ENCODE measurements at places on chromosomes 11 and 22.

DNA sequence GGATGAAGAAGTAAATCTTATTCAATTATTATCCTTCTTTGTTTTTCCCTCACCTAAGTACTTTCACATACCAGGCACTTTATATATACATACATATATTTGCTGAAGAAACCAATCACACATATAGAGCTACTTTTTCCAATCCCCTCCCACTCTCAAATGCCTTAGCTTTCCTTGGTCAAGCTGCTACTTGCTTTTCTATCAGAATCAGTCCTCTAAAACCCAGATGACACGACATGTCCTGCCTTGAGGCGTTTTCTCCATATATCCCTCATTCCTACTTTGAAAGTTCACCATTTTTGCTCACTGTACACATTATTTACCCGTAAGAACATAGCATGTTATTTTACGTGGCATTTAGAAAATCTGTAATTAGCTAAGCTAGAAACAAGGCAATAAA lies 5.4 kb downstream of the RAB38 start:
- DNase-seq: no peak

GRCh38 chr11:104895634-104896033 lies 2.6 kb downstream of the CASP12 start:
- no peak for DNase-seq

DNA sequence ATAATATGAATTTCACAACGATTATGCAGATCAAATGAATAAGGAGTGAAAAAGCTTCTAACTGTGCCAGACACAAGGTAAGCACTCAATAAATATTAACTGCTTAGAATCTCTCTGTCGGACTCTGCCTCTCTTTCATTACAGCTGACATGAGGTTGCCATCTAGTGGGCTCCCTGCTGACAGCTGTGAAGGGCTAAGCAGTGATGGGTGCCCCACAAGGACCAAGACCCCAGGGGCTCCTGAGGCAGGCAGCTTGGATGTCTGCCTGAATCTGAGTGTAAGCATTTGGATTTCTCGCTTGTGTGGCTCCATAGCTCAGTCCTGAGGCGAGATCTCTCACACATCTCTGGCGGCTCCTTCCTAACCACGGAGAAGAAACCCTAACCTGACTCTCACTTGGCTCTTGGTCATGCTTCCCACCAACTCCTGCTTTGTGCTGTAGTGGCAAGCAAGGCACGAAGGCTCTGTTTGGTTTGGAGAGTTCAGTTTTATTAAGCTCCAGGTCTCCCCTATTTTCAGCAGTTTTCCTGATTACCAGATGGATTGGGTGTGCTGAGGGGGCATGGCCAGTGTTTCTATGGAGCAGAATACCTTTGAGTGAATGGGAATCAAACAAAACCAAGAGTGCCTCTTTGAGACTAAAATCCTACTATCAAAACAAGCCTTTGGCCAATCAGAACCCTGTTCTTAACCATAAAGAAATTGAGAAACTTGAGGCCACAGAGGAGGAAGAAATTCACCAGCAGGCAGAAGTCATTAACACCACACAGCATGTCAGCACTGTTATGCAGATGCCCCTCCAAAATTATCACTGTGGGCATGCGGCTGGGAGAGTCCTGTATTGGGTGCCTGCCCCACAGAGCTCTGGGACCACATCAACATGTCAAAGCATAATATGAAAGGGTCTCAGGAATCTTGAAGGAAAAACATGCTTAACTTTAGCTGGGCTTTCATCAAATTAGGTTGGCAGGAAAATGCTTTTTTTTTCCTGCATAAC lies 152.8 kb upstream of the NTM start:
- no peak for DNase-seq

DNA sequence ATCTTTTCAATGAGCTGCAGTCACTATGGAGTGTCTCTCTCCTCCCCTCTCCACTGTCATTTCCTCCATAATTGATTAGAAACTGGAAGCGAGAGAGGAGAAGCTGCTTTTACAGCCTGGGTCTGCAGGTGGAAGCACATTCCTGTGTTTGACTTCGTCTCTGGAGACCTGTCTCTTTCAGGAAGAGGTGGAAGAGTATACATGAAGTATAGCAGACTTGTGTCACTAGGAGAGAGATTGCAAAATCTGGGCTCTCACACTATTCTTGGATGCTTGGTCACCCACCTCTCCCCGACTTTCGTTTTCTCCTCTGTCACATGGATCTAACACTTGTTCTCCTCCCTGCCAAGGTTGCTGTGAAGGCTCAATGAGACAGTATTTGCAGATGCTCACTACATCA lies 323.3 kb downstream of the NTM start:
- DNase-seq: no peak

GRCh38 chr11:116070520-116070919 lies 566.3 kb upstream of the CADM1 start:
- no peak for DNase-seq

- DNase-seq: no peak
Observed at GRCh38 chr22:46512039-46512370, 25.4 kb downstream of the CELSR1 start.

DNA sequence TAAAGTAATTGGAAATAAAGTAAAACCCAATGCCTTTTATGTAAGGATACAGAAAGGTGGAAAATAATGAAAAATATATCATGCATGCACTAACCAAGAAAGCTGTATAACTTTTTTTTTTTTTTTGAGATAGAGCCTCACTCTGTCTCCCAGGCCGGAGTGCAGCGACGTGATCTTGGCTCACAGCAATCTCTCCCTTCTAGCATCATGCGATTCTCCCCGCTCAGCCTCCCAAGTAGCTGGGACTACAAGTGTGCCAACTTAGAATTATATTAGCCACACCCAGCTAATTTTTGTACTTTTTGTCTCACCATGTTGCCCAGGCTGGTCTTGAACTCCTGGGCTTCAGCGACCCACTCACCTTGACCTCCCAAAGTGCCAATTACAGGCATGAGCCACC lies 4.5 kb downstream of the GGT5 start:
- no peak for DNase-seq

DNA sequence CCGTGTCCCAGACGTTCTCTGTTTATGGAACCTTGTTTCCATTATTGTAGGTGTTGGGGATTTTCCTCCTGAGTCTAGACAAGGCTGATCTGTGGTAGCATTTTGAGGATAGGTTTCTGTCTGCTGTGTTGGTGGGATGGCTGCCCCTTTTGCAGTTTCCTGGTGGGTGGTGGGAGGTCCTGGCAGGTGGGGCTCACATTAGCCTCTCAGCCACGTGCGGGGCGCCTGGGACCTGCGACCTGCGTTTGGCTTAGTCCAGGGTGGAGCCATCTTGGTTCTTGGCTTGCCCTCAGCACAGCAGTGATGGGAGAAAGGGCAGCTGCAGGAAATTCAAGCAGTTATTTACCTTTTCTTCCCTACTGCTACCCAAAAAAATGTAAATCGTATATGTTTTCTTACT lies 143.4 kb downstream of the TBC1D22A start:
- no peak for DNase-seq

DNA sequence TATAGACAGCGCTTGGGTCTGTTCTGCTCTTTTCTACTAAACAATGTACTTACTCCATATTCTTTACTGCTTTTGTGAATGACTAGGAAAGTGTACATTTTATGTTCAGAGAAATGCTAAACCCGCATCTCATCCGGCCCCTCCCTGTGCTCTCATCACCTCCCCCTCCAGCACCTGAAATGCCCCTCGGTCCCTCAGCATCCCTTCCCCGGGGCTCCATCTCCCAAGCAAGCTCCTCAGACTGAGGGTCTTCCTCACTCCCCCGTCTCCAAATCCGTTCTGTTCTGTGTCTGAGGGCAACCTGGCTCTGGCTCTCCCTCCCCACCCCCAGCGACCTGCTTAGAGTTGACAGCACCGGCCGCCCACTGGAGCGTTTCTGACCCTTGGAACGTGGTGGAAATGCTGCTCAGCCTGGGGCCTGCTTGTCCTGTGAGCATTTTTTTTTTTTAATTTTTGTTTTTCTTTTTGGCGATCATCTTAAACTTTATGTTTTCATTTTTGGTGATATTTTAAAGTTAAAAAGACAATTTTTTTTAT lies 1.4 kb downstream of the SELENOO start:
- no peak for DNase-seq

DNA sequence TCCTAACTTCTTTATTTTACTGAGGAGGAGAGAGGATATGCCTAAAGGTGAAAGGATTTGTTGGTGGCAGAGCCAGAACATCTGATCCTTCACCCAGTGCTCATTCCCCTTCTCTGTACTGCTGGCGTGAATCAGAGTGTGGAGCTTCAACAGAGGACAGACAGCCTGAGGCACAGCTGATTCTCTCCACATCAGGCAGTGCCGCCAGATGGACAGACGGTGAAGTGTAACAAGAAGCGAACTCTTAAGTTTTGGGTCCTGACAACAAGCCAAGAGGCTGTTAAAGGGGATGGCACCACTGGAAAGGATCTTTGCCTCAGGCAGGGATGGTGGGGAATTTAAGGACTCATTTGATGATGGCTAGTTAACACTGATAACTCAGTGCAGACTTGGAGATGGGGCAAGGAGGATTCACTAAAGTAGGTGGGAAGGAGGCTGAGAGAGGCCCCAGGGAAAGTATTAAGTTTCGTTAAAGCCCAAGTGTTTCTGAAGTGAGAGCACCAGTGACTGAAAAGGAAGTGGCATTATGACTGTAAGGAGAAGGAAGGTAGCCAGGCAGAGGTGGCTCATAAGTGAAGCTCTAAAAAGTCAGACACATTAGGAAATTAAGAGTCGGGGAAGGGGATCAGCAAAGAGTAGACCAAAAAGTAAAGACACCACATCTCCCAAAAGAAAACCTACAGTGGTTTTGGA lies 81.3 kb downstream of the CLPB start:
- no peak for DNase-seq

- DNase-seq: no peak
Observed at GRCh38 chr11:36463781-36464180, 46.3 kb downstream of the TRAF6 start.

GRCh38 chr22:46237453-46238124 lies 12.5 kb downstream of the CDPF1 start:
- DNase-seq: no peak

DNA sequence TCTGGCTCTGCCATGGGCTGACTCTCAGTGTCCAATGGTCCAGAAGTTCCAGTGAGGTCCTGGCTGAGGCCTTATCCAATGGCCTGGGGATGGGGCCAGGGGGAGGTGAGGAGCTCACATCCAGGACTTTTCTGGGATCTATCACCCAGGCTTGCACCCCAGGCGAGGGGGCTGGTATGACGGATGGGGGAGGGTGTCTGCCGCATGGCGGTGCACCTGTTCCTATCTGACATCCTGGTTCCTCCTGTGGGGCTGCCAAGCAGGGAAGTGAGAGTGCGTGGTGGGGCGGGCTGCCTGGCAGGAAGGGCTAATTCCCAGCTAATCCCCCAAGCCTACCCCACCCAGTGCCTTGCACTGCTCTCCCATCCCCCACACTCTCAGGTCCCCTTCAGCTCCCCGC lies 102.1 kb downstream of the NECTIN1 start:
- DNase-seq: no peak

DNA sequence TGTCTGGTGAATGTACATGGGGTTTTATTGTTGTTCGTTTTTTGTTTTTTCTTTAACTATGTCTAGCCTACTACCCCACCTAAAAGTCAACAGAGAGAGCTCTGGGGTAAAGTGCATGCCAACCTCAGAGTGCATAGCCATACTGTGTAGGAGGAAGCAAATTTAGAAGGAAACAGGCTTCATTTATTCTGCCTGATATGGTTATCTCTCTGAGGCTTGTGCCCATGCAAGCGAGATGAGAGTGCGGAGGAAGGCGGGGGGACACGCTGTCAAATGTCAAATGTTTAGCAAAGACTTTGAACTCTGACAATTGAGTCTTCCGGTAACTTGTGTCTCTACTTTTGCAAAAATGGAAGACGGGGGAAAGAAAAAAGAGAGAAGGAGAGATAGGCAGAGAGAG lies 295.5 kb downstream of the ETS1 start:
- no peak for DNase-seq

- no peak for DNase-seq
Observed at GRCh38 chr11:121464352-121464946, 11.7 kb upstream of the SORL1-AS1 start.

GRCh38 chr22:39181778-39182177 lies 29.3 kb upstream of the CBX7 start:
- no peak for DNase-seq

GRCh38 chr11:2759228-2760195 lies 59.7 kb upstream of the KCNQ1OT1 start:
- DNase-seq: no peak

- no peak for DNase-seq
Observed at GRCh38 chr11:34327804-34328631, 29.8 kb downstream of the ABTB2 start.

GRCh38 chr11:92211576-92212167 lies 12.9 kb upstream of the FAT3 start:
- DNase-seq: no peak

GRCh38 chr11:46553814-46554212 lies 40.0 kb downstream of the AMBRA1 start:
- no peak for DNase-seq

GRCh38 chr22:47854251-47854650 lies 1091.8 kb downstream of the TBC1D22A start:
- no peak for DNase-seq

- DNase-seq: no peak
Observed at GRCh38 chr11:69512136-69512535, 30.7 kb downstream of the LINC01488 start.

DNA sequence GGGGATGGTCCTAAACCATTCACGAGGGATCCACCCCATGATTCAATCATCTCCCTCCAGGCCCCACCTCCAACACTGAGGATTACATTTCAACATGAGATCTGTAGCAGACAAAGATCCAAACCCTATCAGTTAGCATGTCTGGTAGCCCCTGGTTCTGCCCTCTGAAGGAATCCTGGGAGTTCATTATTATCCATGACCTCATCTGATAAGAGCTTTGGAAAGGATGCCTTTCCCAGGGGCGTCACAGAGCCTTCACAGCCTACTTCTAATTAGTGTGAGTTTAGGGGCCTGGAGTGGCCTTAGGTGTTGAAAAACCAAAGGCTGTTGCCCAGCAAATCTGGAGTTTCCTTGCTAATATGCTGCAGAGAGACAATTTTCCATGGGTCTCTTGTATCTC lies 8.6 kb upstream of the EIF3M start:
- DNase-seq: no peak

- no peak for DNase-seq
Observed at GRCh38 chr11:72326151-72326848, 82.3 kb upstream of the PHOX2A start.

DNA sequence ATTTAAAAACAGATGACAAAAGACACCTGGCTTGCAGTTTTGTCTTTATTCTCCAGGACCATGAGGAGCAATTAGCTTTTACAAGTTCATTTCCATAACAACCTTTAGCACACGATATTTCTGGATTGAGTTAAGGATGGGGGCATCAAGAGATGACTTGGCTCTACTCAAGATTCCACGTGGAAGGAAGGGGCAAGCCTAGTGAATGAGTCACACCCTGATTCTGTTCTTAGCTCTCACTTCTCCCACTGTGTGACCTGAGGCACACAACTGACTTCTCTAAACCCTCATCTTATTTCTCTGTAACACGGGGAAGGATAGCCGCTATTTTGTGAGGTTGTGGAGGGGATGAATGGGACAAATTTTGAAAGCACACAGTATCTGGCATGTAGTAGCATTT lies 185.5 kb downstream of the KIRREL3 start:
- no peak for DNase-seq

DNA sequence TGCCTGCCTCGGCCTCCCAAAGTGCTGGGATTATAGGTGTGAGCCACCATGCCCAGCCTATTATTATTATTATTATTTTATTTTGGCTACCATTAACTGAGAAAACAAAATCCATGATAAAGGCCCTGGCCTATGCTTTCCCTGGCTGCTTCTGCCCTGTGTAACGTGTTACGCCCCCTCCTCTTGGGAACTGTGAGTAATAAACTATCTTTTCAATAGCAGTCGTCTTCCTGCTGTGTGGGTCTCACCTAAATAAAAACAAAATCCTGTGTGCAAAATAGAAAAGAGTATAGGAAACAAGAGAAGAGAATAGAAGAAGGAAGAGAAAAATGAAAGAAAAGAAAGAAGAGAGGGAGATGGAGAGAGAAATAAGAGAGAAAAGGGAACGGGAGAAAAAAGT lies 237.0 kb downstream of the MIAT start:
- no peak for DNase-seq

Measured in stimulated activated CD8-positive, alpha-beta memory T cell treated with anti-CD3 and anti-CD28 coated beads, Interleukin-2, amount 100 ng/mL, for 1 hour (primary cell).